Hematopoietic multipotent progenitor cell treated with erythropoietin and hydrocortisone succinate and interleukin-3 and kit ligand, for 17 days (in vitro differentiated cells): ENCODE measurements at places on chromosomes 11 and 22.

- no peak for DNase-seq
Measured at GRCh38 chr22:27846910-27847309, 45.4 kb upstream of the MN1 start.

DNA sequence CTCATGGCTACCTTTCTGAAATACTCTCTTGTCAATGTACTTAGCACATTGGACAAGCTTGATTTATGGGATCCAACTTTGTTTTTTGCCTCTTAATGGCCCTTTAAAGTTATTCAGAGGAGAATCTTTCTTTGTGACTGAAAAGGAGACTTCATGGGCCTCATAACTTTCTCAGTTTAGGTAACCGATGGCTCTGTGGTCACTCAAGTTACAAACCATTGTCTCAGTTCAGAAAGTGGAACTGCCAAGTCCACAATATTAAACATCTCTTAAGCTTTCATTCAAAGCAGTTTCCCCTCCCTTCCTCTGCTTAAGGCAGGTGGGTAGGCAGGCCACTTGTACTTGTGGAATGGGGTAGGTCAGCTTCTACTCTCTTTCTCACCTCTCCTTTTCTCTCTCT lies 12.3 kb upstream of the ARL14EP start:
- DNase-seq = no peak

GRCh38 chr22:30949934-30950660 lies 18.5 kb downstream of the MORC2 start:
- no peak for DNase-seq

DNA sequence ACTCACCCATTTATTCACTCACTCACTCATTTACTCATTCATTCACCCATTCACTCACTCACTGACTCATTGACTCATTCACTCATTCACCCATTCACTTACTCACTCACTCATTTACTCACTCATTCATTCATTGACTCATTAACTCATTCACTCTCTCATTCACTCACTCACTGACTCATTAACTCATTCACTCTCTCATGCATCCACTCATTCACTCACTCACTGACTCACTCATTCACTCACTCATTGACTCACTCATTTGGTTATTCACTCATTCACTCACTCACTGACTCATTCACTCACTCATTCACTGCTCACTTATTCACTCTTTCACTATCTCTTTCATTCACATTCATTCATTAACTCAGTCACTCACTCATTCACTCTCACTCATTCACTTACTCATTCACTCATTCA lies 2.5 kb upstream of the MUC5AC start:
- no peak for DNase-seq

- DNase-seq = no peak
Measured at GRCh38 chr11:19349340-19350025, 108.7 kb upstream of the E2F8 start.

DNA sequence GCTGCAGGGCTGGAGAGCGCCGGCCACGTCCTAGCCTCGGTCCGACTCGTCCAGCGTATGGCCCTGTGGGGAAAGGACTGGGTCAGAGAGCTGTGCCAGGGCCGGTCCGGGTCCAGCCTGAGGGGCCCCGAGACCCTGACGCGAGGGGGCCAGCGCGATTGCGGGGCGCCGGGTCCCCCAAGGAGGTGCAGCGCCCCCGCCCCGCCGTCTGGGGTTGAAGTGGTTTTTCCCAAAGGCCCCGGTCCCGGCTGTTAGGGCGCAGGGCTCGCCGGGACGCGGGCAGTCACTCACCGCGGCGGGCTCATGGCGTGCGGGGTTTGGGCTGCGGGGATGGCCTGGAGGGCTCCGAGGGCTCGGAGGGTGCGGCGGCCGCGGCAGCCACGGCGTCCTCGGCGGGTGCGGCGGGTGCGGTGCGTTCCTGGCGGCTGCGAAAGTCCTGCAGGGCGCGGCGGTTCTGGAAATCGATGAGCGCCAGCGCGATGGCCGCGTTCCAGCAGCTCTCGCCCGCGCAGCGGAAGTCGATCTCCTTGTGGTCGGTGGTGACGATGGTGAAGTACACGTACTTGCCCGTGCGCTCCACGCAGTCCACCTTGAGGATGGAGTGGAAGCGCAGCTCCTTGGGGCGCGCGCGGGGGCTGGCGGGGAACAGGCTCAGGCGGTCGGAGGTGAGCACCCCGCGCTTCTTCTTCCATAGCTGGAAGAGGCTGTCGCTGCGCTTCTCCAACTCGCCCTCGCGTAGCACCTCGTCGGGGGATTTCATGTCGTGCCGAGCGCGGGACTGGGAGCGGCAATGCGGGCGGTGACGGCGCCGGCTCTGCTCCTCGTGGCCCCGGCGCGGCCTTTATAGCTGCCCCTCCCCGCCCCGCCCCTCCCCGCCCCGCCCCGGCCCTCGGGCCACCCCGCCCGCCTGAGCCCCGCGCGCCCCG lies at the start of gene PHLDA2:
Gene PHLDA2 (minus strand): TSS at position 816 of the 926 bp plus-strand sequence. CDS start 56 bp downstream, at position 760.
- DNase-seq = no peak

DNA sequence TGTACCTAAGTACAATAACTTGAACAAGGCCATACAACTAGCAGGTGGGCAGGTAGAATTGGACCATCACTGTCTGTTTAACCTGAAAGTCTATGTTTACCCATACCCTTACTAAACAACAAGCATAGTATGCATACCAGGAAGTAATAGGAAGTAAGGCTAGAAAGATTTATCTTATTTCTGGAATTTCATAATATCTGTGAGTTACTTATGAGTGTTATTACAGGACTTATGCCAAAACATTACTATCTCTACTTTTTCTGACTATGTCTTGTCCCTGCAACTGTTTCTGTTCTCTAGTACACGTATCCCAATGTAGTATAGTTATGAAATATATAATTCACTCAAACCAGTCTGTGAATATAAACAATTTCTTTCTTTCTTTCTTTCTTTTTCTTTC lies 1400.8 kb upstream of the TENM4 start:
- no peak for DNase-seq

- no peak for DNase-seq
Measured at GRCh38 chr11:119616586-119617339, 112.2 kb downstream of the NECTIN1 start.

DNA sequence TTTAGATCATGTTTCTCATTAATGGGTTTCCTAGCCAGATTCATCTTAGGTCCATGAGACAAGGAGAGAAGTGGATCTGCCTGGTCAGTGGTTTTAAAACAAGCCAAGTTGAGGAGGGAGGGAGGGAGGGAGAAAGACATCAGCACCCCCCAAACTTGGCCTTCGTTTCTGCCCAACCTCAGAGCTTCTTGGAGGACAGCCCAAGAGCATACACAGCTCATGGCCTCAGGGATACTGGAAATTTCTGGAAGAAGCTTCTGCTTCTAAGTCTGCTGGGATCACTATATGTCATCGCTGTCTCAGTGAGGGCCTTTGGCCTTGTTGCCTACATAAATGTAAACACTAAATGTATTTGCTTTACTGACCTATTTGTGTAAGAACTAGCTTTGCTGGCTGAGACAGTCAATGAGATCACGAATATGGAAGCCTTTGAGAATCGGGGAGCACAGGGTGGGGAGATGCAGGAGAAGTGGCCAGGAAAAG lies 375.1 kb downstream of the BUD13 start:
- no peak for DNase-seq

DNA sequence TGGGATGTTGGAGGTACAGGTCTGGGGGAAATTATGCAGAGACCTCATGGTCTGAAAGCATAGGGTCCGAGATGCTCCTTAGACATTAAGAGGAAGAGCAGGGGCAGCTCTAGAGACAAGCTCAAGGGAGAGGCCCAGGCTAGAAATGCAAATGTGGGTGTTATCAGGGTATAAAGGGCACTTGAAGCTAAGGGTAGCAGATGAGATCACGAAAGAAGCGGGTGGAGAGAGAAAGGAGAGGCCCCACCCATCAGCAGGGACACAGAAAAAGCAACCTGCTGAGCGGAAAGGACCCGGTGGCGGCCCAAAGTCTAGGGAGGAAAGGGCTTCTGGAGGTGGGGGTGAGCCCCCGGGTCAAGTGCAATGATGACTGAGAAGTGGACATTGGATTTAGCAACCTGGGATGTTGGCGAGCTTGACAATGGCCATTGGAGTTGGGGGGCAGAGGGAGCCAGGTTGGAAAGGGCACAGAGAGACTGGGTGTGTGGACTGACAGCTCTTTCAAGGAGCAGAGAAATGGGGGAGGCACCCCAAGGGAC lies 8.9 kb downstream of the TMPRSS6 start:
- DNase-seq = no peak

GRCh38 chr11:118227865-118228785 lies 3.3 kb upstream of the JAML start:
- no peak for DNase-seq

GRCh38 chr11:83122050-83122449 lies 34.9 kb upstream of the PCF11 start:
- DNase-seq = no peak

- DNase-seq = no peak
Measured at GRCh38 chr11:114166897-114167323, 107.4 kb downstream of the ZBTB16 start.

GRCh38 chr11:125123947-125124617 lies 12.7 kb upstream of the TMEM218 start:
- DNase-seq = peak; percentile 21

DNA sequence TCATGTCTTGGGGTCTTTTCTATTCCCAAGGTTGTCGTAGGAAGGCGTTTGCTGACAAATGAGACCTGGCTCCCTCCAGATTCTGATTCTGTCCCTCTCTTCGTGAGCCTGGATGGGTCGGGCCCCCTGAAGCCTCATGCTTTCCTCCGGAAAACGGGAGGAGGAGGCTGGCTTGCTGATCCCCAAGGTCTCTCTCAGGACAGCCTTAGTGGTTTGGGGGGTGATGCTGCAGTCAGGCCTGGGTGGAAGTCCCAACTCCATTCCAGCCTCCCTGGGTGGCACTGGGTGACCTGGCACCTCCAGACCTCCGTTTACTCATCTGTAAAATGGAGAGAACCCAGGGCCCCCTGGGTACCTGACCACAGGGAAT lies 23.4 kb upstream of the SMIM38 start:
- no peak for DNase-seq

DNA sequence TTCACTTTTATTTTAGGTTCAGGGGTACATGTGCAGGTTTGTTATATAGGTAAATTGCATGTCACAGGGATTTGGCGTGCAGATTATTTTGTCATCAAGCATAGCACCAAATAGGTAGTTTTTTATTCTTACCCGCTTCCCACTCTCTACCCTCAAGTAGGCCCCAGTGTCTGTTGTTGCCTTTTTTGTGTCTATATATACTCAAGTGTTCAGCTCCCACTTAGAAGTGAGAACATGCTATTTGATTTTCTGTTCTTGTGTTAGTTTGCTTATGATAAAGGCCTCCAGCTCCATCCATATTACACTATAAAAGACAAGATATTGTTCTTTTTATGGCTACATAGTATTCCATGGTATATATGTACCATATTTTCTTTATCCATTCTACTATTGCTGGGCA lies 28.5 kb upstream of the LIN7C start:
- no peak for DNase-seq

DNA sequence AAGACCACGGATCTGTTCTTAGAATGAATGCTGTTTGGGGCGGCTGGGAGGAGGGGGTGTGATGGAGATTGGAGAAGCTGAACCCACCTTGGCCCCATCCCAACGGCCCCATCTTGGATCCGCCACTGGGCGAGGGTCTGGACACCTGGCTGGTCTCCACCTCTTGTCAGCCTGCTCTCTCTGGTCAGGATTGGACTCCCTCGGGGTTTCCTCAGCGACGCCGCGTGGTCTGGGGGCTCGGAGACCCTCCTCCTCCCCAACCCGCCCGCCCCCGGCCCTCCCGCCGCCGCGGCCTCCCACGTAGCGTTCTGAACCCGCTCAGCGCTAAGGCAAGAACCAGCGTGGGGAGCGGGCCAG lies 4.3 kb upstream of the FLI1 start:
- no peak for DNase-seq

DNA sequence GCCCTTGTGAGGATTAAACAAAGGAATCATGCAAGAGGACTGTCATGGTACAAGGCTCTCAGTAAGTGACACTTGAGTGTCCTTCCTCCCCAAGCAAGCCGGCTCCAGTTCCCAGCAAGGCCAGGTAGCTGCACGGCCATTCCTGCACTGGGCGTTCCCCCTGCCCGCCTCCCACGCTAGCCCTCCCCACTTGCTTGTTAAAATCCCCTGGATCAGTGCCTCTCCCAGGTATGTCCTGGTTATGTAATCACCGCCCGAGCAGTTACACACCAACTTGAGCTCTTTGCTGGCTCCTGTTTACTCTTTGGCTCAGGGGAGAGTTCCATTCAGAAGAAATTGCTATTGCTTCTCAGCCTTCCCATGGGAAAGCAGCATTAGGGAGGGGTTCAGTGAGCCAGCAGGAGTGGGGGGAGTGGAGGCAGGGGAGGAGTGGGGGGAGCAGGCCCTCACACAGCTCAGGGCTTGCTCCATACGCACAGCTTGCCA lies 19.4 kb upstream of the MYEOV start:
- no peak for DNase-seq

GRCh38 chr22:46068593-46069491 lies 81.5 kb upstream of the PPARA start:
- DNase-seq = peak; percentile 45

DNA sequence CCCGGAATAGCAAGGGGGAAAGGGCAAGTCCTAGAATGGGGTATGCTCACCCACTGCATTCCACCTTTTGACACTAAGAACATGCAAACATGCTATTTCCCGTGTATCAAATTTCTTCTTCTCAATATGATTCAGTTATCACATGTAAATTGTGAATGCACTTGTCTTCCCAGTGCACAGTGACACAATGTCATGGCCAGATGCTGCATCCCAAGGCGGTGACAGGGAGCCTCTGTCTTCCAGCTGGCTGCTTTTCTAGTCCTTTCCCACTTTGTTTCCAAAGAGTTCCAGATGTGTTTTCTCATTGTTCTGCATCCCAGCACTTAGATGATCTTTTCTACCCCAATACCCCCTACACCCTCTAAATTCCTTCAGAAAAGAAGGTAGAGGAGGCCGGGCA lies 12.4 kb downstream of the SLC25A18 start:
- no peak for DNase-seq

DNA sequence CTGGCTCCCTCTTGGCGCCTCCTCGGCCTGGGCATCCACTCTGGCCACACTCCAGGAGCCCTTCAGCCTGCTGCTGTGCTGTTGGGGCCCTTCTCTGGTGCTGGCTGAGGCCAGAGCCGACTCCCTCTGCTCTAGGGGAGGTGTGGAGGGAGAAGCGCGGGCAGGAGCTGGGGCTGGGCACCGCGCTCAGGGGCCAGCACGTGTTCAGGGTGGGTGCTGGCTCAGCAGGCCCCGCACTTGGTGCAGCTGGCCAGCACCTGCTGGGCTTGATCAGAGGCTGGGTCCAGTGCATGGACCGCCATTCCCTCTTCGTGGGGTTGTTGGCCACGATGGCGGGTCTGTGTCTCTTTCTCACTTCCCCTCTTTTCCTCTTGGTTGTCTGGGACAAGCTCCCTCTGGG lies 2381.0 kb downstream of the LRRC4C start:
- no peak for DNase-seq

GRCh38 chr22:17808693-17809403 lies 34.6 kb upstream of the BID start:
- DNase-seq = no peak

GRCh38 chr11:96050435-96051182 lies 126.7 kb upstream of the MTMR2 start:
- no peak for DNase-seq

- DNase-seq = peak; percentile 22
Measured at GRCh38 chr22:49961005-49961600, 531 bp downstream of the PIM3 start.

- DNase-seq = no peak
Measured at GRCh38 chr22:21030621-21031544, 1.5 kb downstream of the SLC7A4 start.

- no peak for DNase-seq
Measured at GRCh38 chr22:19599626-19600243, 75.5 kb upstream of the CLDN5 start.
